ENCODE measurements at places on chromosomes 5 and 9.

GRCh38 chr9:131282175-131282574 is 5.9 kb upstream of the FAM78A start:
- no peak for DNase-seq

GRCh38 chr9:19903076-19903475 is 114.2 kb upstream of the SLC24A2 start:
- no peak for DNase-seq

- no peak for DNase-seq
Measured at GRCh38 chr9:129481810-129482511, 138.9 kb downstream of the C9orf50 start.

GRCh38 chr9:21616082-21616778 is 134.1 kb upstream of the IFNE start:
- no peak for DNase-seq

DNA sequence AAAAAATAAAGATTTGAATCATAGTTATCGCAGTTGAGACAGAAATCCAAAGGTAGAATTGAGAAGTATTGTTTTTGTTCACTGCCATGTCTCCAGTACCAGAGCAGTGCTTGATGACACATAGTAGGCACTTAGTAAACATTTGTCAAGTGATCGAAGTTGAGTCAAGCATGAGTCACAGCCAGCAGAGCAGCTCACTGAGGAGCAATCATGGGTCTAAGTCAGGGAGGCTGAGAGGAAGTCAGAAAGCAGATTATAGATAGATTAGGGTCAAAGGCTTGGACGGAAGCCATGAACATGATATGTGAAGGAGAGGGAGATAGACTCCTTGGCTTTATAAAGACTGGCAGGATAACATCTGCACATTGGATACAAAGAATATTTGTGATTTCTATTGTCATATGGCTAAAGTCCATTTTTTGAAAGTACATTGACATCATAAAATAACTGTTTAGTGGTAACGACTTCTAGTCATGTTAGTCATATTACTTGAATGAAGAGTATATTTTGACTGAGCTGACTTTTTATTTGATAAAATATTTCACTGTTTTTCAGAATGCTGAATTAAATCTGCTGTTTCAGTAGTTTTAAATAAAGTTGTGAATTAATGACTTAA is 168.5 kb downstream of the RAB3C start:
- peak; percentile 10 for DNase-seq

DNA sequence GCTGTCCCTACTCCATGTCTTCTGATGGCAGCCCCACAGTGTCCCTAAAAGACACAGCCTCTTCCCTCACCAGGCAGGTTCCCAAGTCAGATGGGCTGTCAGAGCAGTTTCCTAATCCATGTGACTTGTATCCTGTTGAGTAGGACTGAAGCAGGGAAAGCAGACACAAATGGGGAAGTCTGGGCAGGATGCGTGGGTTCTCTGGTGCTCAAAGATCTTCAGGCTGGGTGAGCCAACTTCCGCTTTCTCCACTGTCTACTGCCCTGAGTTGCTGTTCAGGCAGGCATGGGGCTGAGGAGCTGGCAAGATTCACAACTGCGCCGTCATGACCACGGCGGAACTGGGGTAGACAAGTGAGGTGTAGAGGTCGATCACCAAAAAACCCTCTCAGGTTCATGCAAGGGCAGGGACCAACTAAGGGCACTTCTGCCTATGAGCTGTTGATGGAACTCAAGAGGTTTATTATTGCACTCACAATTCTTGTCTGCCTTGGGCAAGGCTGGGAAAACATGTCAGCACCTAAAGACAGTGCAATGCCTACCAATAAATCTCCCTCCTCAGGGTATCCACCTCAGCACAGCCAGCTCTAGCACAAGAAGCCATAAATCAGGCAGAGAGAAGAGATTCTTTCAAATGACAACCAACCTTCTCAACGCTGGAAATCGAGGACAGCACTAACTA is 83.4 kb downstream of the RAPGEF1 start:
- no peak for DNase-seq

DNA sequence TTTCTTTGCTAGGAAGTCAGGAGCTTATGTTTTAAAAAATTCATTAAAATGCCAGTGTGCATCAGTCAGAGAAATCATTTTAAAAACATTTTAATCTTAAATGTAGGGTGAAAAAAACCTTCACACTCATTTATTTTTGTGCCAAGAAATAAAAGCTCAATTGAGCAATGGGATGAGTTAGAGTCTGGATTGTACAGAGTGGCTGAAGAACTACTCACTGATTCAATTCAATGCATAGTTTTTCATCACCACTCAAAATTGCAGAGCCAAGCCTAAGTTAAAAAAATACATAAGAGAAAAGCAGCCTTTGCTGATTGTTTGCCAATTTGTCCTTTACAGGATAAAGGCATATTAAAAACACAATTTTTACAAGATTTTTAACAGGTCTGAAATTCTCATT is 168.2 kb upstream of the DMRTA1 start:
- no peak for DNase-seq
